ENCODE measurements at places on chromosomes 3 and 15.

GRCh38 chr3:154169796-154170110 lies 48.6 kb downstream of the ARHGEF26 start:
- DNase-seq = no peak

DNA sequence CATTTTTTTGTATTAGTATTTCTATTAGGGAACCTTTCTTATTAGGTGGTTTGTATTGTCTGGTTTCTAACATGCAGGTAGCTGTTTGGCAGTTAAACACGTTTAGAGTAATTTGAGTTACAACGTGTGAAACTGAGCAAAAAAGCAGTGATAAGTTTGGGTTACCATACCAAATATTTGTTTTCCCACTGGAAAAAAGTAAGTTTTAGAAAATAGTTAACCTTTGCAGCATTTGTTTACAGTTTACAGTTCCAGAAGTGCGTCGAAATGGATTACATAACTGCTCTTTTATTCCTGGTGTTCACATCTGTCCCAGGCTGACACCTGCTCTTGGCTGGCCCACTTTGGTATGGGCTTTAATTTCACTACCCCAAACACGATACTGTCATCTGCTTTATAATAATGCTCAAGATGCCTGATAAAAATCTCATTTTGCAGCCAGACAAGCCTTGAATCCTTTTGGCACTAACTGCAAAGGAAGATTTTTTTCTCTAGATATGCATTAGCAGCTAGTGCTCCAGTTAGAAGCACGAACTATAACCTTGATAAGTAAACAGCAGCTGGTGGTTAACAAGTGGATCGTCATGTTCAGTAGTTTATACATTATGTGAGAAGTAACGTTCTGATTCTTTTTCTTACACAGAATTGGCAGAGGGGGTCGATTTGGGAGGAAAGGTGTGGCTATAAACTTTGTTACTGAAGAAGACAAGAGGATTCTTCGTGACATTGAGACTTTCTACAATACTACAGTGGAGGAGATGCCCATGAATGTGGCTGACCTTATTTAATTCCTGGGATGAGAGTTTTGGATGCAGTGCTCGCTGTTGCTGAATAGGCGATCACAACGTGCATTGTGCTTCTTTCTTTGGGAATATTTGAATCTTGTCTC lies 5.3 kb downstream of the EIF4A2 start:
- DNase-seq = no peak

DNA sequence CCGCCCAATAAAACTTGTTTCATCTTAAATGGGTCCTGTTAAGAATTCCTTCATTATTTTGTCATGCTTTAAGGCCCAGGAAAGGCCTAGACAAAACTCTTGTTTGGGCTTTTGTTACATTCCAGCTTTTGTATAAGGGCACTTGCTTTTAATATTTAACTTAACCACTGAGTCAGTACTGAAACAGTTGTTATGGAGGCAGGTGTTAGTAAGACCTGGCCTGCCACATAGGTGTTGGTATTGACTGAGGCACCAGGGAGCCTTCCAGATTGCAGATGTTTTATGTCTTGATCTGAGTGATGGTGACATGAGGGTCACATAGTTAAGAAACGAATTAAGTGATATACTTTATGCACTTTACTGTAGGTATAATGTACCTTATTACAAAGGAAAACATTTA lies 274.9 kb upstream of the TGFBR2 start:
- no peak for DNase-seq

- peak; percentile 26 for DNase-seq
Observed at GRCh38 chr3:129121016-129121791, 400 bp downstream of the RAB43 start.
